ENCODE measurements at places on chromosomes 16 and 17.

DNA sequence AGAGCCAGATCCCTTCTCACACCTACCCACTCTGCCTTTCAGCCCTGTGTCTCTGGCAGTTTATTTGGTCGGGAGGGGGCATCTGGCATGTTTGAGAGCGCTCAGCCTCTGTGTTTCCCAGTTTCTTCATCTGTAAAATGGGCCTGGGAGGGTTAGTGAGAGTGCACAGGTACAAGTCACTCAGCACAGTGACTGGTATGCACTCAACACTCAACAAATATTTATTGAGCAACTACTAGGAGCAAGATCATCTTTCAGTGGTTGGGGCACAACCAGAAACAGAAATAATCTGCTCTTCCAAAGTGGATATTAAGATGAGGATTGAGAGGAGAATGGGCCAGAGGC is 13.7 kb upstream of the SRCIN1 start:
- DNase-seq, result no peak

GRCh38 chr16:1871974-1872635 is at the start of gene MEIOB:
Gene MEIOB, minus strand, starts transcription at chr16:1872164. Its CDS starts 3,989 bp downstream, at chr16:1868175.
- DNase-seq, result no peak

- no peak for DNase-seq
Measured at GRCh38 chr17:16322636-16323035, 30.6 kb downstream of the CENPV start.

DNA sequence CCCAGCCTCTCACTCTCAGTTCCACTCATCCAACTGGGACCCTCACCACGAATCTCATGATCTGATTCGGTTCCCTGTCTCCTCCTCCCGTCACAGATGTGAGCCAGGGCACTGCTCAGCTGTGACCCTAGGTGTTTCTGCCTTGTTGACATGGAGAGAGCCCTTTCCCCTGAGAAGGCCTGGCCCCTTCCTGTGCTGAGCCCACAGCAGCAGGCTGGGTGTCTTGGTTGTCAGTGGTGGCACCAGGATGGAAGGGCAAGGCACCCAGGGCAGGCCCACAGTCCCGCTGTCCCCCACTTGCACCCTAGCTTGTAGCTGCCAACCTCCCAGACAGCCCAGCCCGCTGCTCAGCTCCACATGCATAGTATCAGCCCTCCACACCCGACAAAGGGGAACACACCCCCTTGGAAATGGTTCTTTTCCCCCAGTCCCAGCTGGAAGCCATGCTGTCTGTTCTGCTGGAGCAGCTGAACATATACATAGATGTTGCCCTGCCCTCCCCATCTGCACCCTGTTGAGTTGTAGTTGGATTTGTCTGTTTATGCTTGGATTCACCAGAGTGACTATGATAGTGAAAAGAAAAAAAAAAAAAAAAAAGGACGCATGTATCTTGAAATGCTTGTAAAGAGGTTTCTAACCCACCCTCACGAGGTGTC is 26.6 kb downstream of the STH start:
- no peak for DNase-seq

- DNase-seq, result no peak
Measured at GRCh38 chr17:10035885-10036284, 130.8 kb upstream of the RCVRN start.

GRCh38 chr16:22625967-22626366 is 115.3 kb downstream of the NPIPB5 start:
- DNase-seq, result no peak

GRCh38 chr16:22898874-22899348 is 84.9 kb downstream of the HS3ST2 start:
- DNase-seq, result no peak

DNA sequence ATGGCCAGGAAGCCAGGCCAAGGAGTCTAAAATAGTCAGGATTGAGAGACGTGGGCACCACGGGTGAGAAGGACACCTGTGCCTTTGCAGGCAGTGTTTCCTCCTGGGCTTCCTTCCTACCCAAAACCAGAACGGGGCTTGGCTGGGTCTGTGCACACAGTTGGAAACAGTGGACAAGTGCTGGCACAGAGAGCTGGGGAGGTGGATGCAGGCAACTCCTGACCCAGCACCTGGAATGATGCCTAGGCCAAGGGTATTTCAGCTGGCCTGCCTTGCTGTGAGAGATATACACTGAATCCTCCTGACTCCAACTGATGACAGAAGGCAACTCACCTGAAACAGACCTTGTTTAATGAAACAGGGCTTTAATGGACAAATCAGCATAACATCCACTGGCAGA is 186.2 kb downstream of the SLC39A11 start:
- DNase-seq, result no peak

GRCh38 chr17:67372751-67373150 is 4.3 kb upstream of the PITPNC1 start:
- no peak for DNase-seq

GRCh38 chr16:78389009-78389498 is 289.6 kb downstream of the WWOX start:
- DNase-seq, result no peak

DNA sequence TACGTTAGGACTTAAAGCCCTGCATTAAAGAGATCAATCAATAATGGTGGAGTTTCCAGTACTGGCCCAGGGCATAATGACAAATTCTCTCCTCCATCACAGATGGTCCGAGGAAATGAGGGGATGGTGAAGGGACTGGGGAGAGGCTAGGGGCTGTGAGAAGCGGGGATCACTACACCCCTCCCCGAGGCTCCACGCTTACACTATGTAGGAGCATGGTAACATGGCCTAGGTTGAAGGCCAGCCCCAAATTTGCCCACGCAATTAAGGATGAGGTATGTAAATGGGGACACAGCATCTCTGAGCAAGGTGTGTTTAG is 8.0 kb upstream of the AKTIP start:
- no peak for DNase-seq

GRCh38 chr17:49715717-49716279 is 8.0 kb upstream of the SLC35B1 start:
- no peak for DNase-seq

- DNase-seq, result no peak
Measured at GRCh38 chr17:59859444-59860025, 33.2 kb downstream of the TUBD1 start.

GRCh38 chr17:6636616-6637457 is 3.7 kb downstream of the KIAA0753 start:
- DNase-seq, result no peak

DNA sequence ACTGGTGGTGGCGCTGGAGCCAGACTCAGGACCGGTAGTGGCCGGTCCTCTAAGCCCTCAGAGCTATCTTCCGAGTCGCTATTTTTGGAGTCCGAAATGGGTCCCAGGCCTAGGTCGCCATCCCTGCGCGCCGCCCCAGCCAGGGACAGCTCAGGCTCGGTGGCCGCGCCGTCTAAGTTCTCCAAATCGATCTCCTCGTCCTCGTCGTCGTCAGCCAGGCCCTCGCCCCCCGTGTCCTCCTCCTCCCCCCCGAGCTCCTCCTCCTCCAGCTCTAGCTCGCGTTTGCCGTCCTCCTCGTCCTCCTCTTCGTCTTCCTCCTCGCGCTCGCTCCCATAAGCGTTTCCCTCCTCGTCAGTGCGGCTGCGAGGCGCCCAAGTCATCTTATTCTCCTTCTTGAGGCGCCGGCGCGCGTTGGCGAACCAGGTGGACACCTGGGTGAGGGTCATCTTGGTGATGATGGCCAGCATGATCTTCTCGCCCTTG is 1.6 kb downstream of the IRX3 start:
- no peak for DNase-seq

GRCh38 chr17:74604761-74605160 is 12.7 kb upstream of the CD300LD start:
- no peak for DNase-seq

- DNase-seq, result no peak
Measured at GRCh38 chr17:8074554-8074953, 13.0 kb downstream of the ALOX12B start.

GRCh38 chr17:2237521-2237921 is 66.1 kb downstream of the SMG6 start:
- no peak for DNase-seq

All from cortex of kidney (tissue), 1 donor.